ENCODE measurements at places on chromosomes 5 and 9.
A peak's percentile ranks its signal among the peaks of the same experiment; 100 is the strongest.

- DNase-seq, result no peak
These were observed 205.5 kb upstream of the PTGER4 start for GRCh38 chr5:40474250-40474649.

DNA sequence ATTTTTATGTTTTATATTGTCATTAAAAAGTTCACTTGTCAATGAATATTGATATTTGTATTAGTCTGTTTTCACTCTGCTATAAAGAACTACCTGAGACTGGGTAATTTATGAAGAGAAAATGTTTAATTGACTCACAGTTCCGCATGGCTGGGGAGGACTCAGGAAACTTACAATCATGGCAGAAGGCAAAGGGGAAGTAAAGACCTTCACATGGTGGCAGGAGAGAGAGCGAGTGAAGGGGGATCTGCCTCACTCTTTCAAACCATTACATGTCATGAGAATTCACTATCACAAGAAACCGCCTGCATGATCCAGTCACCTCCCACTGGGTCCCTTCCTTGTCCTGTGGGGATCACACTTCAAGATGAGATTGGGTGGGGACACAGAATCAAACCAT is 27.4 kb downstream of the SRD5A1 start:
- DNase-seq, result no peak

DNA sequence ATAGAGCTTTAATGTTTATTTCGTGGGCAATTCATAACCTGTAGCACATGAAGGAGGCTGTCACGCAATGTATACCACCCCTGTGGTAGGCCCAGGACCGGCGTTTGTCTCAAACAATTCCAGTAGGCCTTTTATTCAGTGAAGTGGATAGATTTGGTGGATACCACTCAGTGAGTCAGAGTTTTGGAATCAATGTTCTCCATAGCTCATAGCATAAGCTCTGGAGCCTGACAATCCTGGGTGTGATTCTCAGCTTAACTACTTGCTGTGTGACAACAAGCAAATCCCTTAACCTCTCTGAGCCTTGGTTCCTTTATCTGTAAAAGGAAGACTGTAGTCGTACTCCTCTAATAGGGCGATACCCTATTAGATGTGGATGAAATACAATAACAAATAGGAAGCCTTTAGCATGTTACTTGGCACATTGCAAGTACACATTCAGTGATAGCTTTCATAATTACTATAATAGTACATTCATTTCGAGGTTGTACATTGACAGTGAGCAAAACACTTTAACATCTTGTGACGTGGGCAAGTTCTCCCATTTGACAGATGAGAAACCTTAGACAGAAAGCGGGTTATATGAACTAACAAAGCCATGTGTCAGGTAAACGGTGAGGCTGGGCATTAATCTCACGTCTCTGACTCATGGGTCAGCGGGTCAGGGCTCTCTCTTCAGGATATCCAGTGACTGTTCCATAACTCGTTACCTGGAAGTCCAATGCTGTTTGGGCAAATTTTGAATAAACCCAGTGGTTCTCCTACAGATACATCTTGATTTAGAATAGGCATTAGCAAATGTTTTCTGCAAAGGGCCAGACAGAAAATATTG is 130.8 kb downstream of the C9orf152 start:
- no peak for DNase-seq

DNA sequence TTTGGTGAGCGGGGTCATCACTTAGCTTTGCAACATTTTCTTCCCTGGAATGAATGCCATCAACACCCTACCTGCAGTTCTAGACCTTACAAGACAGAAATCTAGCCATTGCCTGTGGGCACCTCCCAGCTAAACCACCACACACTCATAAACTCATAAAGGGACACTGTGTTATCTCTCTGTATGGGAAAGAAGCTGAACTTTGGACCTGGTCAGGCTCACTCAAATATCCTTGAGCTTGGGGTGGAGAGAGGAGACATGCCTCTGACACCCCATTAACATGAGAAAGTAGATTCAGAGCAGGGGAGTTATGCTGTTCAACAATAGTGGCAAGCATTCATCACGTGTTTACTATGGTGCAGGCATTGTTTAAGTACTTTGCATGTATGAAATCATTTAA is 205.6 kb downstream of the ZNF462 start:
- DNase-seq, result no peak

GRCh38 chr5:174056064-174056847 is 10.8 kb downstream of the NSG2 start:
- DNase-seq, result no peak

DNA sequence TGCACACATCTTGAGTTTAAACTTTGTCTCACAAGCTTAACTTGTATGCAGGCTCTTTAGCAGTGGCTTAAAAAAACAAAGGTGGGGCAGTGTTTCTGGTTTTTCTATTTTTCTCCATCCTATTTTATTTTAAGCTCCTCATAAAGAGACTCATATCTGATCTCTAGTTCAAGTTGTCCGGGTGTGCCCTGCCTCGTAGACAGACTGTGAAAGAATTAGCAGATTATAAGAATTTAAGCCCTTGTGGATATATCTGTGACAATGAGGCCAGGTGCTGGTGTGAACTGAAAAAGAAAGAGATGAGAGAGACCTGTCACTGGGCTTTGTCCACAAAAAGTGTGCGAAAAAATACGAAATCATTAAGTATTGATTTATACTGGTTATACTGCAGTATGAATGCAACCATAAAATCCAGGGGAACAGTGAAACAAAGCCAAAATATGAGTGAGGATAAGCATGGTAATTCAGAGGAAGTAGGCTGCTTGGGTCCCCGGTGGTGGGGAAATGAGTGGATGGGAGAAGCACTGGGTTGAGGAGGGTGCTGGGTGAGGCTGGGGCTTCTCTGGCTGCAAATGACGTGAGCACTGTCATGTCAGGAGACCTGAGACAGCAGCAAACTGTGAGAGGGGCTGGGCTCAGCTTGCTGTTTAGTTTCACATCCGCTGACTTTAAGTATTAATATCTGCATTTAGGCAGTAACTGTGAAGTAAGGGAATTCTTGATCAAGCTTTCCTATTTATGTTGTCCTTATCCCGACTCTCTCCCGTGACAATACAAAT is 179.7 kb upstream of the ANKRD55 start:
- DNase-seq, result peak; percentile 69

- no peak for DNase-seq
These were observed 918 bp upstream of the MYMK start for GRCh38 chr9:133525677-133526076.

- peak; percentile 54 for DNase-seq
These were observed 34.4 kb upstream of the MRPS30 start for GRCh38 chr5:44774279-44774880.

DNA sequence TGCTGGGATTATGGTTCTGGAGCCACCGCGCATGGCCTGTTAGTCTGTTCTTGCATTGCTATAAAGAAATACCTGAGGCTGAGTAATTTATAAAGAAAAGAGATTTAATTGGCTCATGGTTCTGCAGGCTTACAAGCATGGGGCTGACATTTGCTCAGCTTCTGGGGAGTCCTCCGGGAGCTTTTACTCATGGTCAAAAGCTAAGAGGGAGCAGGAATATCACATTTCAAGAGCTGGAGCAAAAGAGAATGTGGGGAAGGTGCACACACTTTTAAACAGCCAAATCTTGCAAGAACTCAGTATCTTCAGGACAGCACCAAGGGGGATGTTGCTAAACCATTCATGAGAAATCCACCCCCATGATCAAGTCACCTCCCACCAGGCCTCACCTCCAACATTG is 12.1 kb downstream of the JAK2 start:
- no peak for DNase-seq

DNA sequence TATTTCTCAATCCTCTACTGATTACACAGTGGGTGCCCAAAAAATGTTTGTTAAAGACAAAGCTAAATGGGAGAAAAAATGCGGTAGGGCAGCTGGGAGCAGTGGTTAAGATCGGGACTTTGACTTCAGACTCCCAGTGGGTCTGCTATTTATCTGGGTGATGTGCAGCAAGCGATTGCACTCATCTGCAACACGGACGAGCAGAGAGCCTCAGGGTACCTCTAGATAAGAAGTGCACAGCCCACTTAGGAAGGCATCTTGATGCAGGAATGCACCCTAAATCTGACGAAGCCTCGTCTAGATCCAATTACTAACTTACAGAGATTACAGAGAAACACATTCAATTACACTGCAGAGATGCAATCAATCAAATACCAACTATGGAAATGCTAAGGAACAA is 4.0 kb downstream of the MAPK9 start:
- DNase-seq, result no peak

DNA sequence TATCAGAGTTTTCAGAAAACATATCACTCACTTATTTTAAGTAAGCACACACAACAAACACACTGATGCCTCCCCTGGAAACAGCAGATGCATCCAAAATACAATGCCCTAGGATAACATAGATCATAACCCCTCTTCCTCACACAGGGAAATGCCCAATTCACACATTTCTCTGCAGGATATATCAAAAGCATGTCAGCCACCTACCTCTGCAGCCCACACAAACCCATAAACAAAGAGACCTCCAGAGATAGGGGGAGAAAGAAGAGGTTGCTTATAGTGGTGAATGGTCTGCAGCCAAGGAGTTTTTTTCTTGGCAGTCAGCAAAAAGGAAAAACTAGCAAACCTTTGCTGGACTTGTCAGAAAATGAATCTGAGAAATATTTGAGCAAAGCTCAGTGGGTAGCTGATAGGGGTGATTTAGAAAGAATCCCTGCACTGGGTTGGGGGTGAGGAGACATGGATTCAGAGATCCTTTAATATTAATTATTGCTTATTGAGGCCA is 36.1 kb downstream of the ABLIM3 start:
- DNase-seq, result no peak

All from globus pallidus (tissue), 1 donor.